ENCODE measurements at places on chromosomes 13 and 19. TPM values are rescaled to one million over a fixed set of nuclear protein-coding genes. Genes with fewer than 3 reads are reported as not detected.

GRCh38 chr19:3123088-3123721 is 12.6 kb upstream of the GNA15 start:
- DNase-seq, result no peak

- DNase-seq, result no peak
Observed at GRCh38 chr13:45917019-45917418, 65.5 kb upstream of the SIAH3 start.

GRCh38 chr19:55042344-55042678 is 4.2 kb upstream of the GP6 start:
- no peak for DNase-seq

DNA sequence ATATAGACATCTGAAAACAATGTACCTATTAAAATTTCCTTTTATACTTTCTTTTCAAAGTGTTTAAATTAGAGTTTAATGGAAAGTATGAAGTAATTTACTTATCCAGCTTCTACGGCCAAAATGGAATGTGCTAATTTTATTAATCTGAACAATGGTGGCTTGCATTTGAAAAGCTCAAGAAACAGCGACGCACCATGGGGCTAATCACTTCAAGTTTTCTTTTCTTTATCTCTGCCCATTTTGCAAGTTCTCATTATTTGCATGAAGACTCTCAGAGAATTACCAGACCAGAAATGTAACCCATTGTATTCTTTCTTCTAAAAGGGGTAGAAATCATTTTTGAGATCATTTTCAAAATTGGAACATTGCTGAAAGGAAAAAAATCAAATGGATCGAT is 204.0 kb upstream of the STARD13 start:
- DNase-seq, result no peak

DNA sequence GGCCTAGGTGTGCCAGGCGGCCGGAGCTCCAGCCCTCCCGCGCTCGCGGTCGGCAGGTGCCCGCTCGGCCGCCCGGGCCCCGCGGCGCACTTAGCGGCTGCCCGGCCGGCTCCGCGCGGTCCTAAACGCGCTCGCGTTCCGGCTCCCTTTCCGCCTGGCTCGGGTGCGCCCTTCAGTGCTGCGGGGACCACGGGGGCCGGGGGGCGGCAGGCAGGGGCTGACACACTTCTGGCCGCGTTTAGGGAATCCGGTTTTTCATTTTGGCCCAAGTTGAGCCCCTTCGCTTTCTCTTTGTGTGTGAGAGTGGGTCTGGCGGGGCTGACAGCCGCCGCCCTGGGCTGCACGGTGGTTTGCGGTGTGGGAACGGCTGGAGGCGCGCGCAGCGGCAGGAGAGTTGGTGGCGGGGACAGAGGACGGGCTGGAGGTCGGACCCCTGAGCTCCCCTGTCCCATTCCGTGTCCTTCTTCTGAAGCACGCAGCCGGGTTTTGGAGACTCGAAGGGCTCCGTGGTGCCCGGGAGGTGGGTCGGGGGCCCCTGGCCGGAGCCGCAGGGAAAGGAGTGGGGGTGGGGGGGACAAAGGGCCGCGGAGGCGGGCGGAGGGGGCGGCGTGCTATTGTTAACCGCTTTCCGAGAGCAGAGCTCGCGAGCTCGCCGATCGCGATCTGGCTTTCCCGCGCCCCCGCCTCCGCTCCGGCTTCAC is 3.1 kb downstream of the FGF9 start:
- peak; percentile 56 for DNase-seq

The ZNF253 gene
- 9.5 TPM for total RNA-seq
